ENCODE measurements at places on chromosomes 7 and 10.

DNA sequence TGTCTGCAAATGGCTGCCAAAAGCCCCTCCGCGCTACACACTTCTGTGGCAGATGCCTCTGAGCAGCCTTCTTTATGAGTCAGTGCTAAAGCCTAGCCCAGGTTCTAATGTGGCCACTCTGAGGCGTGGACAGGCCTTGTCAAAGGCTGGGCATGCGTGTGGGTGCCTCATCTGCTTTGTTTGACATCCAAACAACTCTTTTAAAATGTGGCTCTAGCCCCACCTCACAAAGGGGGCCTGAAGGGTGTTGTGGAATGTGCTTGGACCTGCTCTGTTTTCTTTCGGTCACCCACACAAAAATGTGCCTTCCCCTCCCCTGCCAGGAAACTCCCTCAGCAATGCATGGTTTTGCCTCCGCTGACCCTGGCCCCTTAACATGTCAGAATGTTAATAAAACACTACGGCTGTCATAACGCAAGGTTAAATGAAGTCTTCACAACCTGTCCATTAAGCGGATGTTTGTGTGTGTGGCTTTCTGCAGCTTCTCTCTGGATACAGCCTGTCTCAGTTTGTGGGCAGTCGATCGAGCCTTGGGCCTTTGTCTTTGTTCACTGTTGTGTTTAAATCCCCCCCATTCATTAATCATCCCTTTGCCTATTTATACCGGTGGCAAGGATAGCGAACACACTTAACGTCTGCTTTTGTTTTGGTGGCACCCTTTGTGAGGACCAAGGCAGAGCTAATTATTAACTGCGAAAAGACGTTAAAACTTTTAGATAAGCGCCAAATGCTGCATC, 718.9 kb downstream of the LRMDA start:
- DNase-seq = no peak

DNA sequence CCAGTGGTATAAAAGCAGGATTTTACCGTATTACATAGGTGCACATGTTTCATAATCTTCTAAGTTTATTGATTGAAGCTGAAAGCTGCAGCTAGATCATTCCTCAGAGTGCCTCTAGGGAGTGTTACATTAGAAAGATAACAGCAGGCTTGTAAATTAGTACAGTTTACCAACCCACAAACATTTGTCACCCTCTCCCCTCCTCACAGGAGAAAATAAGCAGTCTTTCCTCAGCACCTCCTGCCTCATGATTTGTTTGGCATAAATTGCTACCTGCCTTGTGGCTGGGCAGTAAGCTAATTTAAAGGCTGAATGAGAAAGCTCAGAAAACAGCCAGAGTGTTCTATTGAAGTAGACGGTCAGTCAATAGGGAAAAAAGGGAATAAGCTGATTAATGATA, 74.2 kb downstream of the NXPH1 start:
- no peak for DNase-seq

DNA sequence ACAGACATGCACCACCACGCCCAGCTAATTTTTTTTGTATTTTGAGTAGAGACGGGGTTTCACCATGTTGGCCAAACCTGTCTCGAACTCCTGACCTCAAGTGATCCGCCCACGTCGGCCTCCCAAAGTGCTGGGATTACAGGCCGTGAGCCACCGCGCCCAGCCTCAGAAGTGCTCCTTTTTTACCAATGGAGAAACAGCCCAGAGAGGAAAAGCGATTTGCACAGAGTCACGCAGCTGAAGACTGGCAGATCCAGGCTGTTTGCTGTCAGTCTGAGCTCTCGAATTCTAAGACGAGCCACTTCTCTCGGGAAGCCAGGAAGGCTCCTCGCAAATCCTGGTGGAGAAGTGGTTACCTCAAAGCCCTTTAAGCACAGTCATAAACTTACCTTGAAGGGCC, 57.4 kb upstream of the SDK1 start:
- no peak for DNase-seq

DNA sequence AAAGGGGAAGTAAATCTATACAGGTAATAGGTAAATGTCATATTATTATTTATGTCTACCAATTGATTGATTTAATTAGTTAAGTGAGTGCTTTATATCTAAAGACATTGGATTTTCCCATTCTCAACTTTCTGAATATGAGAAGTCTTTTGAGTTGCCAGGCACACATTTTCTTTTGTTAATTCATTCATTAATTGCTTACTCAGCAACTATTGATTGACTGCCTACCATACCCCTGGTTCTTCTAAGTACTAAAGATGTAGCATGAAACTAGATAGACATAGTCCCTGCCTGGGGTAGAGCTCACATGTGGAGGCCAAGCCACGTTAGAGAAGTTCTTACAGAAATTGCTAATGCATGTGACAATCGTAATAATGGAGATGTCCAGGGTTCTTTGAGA, 253.1 kb upstream of the LYZL1 start:
- DNase-seq = no peak

GRCh38 chr7:157112706-157113105, 26.0 kb upstream of the UBE3C start:
- no peak for DNase-seq

DNA sequence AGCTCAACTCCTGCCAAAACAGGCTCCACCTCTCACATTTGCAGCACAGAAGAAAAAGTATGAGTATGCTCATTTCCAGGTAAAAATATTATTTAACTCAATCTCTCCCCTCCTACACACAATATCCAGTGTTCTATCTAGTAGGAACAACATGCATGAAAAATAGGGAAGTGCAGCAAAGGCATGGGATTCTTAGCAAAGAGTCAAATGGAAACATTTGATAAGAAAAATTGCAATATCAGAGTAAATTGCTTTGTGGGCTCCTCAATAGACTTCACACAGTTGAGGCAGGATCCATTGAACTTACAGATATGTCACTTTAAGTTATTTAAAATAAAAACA, 150.9 kb downstream of the ANK3 start:
- no peak for DNase-seq

GRCh38 chr10:24513155-24513554, 210.5 kb downstream of the ARHGAP21 start:
- peak; percentile 53 for DNase-seq

GRCh38 chr7:158263964-158264748, 323.5 kb downstream of the PTPRN2 start:
- DNase-seq = no peak

- DNase-seq = no peak
Measured at GRCh38 chr7:50735333-50735732, 47.4 kb downstream of the GRB10 start.

DNA sequence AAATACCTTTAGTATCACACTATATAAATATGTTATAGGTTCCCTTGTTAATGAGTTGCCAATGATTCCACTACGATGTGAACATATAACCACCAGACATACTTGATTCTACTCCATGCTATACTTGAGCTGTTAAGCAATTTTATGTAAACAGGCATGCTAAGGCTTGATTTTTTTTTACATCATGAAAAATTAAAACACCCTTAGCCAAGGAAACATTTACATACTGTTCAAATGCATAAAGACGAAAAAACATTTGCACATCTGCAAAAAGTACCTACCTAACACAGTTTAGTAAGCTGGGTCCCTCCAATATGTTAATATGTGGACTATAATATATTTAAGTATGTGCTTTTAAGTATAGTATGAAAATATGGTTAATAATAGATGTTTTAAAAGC, 9.0 kb upstream of the CABCOCO1 start:
- DNase-seq = no peak

- no peak for DNase-seq
Measured at GRCh38 chr7:141455723-141456122, 95.5 kb upstream of the AGK start.

DNA sequence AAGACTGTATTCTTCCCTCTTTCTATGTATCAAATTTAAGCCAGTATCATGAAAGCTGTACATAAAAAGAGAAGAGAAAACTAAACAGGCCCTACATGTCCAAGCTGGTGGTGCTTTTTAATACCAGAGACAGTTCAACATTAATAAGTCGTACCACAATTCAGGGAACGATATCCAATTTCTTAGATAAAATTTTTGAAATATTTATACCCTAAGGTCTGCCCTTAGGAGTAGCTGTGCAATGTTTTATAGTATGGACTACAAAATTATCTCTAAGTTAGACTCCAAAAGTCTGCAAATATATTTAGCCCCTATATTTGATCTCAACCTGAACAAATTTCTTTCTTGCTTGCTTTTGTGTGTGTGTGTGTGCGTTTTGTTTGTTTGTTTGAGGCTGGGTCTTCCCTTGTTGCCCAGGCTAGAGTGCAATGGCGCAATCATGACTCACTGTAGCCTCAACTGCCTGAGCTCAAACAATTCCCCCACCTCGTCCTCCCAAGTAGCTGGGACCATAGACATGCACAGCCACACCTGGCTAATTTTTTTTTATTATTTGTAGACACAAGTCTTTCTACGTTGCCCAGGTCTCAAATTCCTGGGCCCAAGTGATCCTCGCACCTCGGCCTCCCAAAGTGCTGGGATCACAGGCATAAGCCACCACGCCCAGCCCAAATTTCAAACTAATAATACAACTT, 13.2 kb downstream of the ARHGAP19 start:
- peak; percentile 60 for DNase-seq

- no peak for DNase-seq
Measured at GRCh38 chr7:22329816-22330524, 27.0 kb downstream of the RAPGEF5 start.

DNA sequence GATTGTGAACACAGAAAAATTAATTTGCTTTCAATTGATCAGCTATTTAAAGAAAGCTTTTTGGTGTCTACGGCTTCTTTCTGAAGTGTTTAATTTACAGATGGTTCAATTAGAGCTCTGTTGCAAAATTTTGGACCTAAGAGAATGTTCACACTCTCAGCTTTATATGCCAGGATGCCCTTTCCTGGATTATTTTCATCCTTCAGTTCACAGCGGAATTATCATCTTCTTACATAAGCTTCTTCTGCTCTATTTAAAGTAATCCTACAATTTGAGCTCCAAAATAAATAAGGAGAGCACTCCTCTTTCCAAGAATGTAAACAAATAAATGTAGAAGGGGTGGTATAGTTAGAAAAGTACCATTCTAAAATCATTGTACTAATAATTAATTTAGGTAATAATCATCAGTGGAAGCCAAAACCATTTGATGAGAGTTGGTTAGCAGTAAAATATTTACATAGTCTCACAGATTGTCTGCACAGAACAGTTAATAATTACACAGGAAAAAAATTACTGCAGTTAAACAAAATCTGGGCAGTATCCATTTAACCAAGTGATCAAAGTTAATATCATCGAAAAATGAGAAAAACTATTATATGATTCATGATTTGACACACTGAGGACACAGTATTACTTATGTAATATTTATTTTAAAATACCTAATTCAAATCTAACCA, 298.0 kb upstream of the TMEM229A start:
- DNase-seq = no peak

GRCh38 chr10:43939389-43939938, 290.8 kb upstream of the ZNF32 start:
- no peak for DNase-seq

DNA sequence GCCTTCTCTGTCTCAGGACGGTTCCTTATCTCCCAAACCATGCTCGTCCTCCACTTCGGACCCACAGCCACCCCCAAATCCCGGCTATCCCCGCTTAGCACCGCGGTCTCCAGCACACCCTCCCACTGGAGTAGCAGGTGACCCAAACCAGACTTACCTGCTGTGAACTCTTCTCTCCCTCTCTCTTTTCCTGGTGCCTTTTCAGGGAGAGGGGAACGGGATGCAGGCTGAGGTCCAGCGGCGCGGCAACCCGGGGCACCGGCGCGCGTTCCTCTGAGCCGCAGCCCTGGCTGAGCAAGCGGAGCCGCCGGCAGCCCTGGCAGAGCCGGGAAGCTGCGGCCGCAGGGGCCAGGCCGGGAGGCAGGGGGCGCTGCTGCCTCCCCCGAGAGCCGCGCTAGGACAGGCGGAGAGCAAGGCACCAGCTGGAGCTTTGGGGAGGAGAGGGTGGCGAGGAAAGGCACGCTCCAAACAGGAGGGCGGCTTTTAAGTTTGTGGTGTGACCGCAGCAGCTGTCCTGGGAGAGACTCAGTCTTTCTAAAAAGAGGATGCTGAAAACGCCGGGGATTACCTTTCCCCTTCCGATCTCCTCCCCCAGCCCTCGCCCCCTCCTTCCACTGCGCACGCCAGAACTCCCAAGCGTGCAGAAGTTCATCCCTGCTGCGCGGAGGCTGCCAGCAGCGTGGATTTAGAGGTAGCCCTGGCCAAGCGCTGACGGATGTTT, at the start of gene SEMA3D:
Gene SEMA3D, minus strand, starts transcription at position 536 of the 721 bp plus-strand sequence. CDS start 65,165 bp downstream, outside the sequence.
- DNase-seq = peak; percentile 83

DNA sequence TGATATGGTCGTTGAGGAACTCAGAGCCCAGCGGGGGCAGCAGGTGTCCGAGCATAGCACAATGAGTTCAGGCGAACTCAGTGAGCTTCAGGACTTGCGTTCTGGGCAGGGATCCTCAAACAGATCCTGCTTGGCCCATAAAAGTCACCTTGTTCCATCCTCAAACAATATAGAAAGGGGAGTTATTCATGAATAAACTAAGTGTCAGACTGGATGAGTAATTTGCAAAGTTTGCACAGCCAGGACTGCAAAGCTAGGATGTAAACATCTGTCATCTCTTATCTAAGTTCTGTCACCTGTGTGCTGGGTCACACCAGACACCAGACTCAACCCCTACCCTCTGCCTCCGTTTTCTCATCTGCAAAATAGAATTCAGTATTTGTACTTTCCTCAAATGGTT, 58.0 kb upstream of the PFKP start:
- DNase-seq = no peak

GRCh38 chr10:131892806-131893675, 7.8 kb upstream of the PPP2R2D start:
- DNase-seq = no peak

- no peak for DNase-seq
Measured at GRCh38 chr7:39666562-39666961, 43.2 kb downstream of the RALA start.

GRCh38 chr7:92621561-92622023, 31.4 kb upstream of the FAM133B start:
- DNase-seq = peak; percentile 70

DNA sequence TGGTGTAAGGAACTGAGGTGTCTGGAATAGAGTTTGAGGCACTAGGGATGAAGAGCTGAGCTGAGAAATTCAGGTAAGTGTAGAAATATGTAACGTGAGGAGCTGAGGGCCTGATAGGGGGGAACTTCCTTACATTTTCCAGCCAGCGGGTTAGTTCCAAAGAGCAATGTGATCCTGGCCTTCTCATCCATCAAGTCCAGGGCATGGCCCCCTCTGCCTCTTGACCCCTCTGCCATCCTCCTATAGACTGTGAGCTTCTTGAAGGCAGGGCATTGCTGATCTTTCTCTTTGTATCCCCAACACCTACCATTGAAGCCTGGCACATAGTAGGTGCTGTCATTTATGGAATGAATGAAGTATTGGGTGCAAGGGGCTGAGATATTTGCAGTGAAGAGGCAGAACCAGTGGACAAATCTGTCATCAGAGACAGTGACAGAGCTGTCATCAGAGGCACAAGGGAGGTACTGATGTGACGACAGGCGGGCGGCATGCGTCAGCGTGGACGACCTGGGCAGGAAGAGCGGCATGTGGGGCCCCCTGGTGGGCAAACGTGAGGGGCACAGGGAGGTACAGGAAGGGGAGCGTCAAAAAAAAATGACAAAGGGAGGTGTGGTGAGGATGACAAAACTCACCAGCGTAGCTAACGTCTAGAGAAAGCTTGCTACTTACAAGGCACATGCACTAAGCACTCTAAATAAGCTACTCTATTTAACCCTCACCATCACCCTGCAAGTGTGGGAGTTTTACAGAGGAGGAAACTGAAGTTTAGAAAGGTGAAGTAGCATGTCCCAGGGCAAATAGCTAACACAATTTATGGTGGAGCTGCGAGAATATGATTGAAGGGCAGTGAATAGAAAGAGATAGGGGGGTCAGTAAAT, 5.2 kb upstream of the CAMK2G start:
- peak; percentile 92 for DNase-seq
